Urinary bladder (tissue), 4 donors: ENCODE measurements at places on chromosomes 2 and 18.

- DNase-seq, result no peak
Observed at GRCh38 chr2:24121066-24121465, 2.1 kb downstream of the PFN4 start.

DNA sequence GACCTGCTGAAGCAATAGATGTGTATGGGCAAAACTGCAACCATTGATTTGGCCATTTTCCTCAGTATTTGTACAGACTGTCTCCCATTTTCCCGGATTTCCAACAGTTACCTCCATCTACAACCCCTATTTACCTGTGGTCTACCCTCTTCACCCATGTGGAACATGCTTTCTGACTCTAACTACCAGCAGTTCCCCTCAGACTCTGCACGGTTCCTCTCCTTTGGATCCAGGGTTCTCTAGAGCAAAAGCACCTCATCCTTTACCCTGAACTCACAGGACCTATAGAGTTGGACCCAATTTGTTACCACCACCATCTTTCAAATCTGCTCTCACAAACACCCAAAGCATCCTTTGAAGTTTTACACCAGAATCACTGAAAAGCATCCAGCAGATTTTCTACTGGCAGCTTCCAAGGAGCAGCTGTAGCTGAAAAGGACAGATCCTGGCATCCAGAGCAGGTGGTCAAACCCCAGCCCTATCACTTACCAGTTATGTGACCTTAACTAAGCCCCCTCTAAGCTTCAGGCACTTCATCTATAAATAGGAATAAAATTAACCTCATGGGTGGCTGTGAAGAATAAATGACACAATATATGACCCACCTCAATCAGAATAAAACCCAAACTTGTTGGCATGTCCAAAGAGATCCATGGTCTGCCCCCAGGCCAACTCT is 15.3 kb downstream of the CYTIP start:
- no peak for DNase-seq

DNA sequence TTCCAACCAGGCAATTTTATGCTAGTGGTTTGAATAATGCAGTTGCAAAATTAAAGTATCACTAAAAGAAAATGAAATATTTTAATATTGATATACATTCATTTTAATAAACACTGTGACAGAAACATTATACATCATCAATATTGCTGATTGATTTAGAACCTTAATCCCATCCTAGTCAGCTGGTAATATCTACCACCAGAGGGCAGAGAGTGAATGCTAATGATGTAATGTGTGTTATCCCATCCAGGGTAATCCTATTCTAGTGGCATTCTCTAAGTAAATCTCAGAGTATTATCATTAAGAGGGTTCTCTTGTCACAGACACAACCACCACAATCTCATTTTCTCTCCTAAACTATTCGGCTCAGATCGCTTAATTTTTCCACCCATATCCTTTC is 477.4 kb downstream of the CPS1 start:
- DNase-seq, result no peak

DNA sequence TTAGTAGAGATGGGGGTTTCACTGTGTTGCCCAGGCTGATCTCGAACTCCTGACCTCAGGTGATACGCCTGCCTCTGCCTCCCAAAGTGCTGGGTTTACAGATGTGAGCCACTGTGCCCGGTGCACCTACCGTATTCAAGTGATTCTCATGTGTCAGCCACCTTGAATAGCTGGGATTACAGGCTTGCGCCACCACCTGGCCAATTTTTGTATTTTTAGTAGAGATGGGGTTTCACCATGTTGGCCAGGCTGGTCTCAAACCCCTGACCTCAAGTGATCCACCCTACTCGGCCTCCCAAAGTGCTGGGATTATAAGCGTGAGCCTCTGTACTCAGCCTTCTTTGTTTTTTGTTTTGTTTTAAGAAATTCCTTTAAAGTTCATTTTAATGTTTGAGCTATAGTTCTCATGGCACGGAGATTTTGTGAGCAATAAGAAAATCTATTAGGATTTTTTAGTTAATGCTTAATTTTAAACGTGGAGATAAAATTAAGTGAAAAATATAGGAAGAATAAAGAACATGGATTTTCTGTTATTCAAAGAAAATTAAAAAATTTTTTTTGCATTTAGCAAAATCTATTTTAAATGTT is 242.6 kb downstream of the PHLPP1 start:
- no peak for DNase-seq

DNA sequence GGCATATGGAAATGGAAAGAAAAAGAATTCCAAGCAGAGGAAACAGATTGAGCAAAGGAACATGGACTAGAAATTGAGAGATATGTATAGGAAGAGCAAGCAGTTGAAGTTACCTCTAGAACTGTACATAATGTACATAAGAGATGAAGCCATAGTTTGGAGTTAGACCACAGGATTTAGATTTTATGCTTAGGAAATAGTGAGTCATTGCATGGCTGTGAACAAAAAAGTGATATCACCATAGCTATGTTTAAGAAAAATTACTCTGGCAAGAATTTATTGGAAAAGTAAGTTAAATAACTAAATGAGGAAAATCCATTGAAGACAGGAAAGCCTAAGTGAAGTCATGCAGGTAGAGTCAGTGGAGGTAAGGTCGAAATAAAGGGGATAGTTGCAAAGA is 99.4 kb upstream of the GALNT5 start:
- no peak for DNase-seq

DNA sequence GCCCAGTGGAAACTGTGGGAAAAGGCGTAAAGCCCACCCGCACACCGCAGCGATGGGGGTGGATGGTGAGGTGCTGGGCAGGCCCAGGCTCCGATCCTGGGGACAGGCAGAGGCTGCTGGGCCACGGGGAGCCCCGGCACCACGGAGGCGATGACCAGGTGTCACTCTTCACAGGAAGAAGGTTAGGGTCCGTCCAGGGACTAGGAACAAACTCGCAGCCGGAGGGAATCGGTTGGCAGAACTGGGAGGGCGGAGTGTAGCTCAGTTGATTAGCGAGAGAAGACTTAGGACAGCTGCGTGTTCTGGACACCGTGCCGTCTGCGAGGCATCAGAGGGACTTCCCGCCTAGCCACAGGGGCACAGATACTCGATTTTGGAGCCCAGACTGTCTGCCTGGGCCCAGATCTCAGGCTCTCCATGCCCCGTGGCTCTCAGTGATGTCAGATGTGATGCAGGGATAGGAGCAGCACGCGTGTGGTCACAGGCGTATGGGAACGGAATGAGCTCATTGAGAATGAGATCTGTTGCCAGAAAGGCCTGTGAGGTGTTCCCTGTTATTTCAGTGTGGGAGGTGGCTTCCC is 16.1 kb upstream of the ALLC start:
- no peak for DNase-seq

- DNase-seq, result no peak
Observed at GRCh38 chr2:105909215-105909614, 164.5 kb downstream of the NCK2 start.
